Gastroesophageal sphincter (tissue), 4 donors: ENCODE measurements at places on chromosomes 4 and X. TPM values are rescaled to one million over a fixed set of nuclear protein-coding genes. Genes with fewer than 3 reads are reported as not detected.

VCX3A gene
- not detected for total RNA-seq

MAGEA8 gene
- total RNA-seq = not detected

GAGE12E gene
- total RNA-seq = not detected

DRP2 gene
- total RNA-seq = 0.20 TPM

TEX11 gene
- total RNA-seq = not detected

STOX2 gene
- 25.4 TPM for total RNA-seq

PAGE2B gene
- total RNA-seq = not detected

AVPR2 gene
- total RNA-seq = 5.0 TPM

ASB12 gene
- total RNA-seq = not detected

XAGE1A gene
- total RNA-seq = not detected

GRCh38 chr4:107996949-107997788 lies 7.5 kb downstream of the HADH start:
- ATAC-seq = peak; percentile 90

DNA sequence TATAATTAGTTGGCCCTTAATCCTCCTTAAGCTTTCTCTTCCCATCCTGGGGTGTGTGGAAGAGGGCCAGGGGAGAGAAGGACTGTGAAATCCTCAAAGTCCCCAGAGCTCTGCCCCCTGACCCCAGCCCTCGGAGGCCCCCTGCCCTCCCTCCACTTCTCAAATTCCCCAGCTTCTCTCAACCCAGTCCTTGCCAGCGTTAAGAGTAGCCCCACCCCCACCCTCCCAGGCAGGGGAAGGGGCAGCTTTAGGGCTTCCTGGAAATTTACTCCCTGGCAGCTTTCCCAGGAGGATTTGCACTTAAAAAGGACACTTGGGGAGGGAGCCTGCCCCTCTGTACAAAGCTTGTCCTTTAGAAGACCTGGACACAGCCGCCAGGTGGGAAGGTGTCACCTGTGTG lies 11.8 kb upstream of the CD40LG start:
- ATAC-seq = no peak

GRCh38 chr4:41098093-41099048 lies 116.0 kb downstream of the APBB2 start:
- no peak for ATAC-seq

GRCh38 chr4:11743976-11744375 lies 315.3 kb upstream of the HS3ST1 start:
- ATAC-seq = no peak

GRCh38 chr4:185209031-185209851 lies at the start of gene SNX25:
SNX25 (plus strand) TSS chr4:185209598; CDS start chr4:185209827, 229 bp downstream.
- ATAC-seq = peak; percentile 94

DNA sequence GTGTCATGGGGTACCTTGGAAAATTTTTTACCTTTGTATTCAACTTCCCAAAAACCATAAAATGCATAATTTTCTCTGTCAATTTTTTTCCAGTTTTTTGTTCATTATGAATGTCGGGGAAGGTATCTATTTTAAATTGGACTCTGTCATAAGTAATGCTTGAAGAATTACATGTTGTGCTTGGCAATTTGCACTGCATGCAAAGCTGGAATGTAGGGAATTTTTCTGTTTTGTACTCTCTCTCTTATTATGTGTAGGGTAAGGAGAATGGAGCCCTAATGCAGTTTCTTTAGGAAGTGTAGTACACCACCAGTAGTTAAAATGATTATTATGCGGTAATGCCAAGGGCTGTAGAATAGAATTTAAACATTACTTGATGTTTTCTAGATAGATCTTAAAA lies 137.7 kb upstream of the LIMCH1 start:
- ATAC-seq = no peak

DNA sequence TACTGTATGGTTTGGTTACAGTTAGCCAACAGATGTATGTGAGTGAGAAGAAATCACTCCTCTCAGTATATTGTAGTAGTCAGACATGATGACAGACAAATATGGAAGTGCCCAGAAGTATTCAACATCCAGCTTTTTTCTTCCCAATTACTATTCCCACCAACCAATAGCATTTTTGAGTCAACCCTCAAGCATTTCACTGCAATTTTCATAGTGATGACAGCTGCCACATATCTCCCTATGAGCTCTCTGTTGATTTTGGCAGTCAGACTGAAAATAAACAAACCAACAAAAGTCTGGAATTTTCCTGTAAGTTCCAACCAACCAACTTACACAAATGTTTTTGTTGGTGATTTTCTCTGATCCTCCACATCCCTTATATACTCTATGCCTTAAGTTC lies 8.2 kb upstream of the TRAM1L1 start:
- no peak for ATAC-seq

DNA sequence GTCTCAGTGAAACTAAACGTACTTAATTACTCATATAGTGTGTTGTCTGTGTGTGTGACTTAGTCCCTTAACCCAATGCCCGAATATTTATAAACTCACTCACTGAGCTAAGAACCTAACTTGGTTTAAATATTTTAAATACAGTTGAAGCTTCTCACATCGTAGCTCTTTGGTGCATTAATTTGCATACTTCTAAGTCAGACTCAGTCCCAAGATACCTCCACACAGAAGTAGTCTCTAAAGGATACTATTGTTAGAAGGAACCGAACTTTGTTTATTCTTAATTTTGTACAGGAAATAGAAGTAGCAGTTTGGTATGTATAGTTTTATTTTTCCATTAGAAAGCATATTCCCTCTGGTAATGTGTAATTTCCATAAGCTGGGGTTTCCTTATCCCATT lies 54.0 kb upstream of the NKAP start:
- ATAC-seq = no peak

- no peak for ATAC-seq
Measured at GRCh38 chrX:133403984-133404383, 11.3 kb downstream of the GPC4 start.

DNA sequence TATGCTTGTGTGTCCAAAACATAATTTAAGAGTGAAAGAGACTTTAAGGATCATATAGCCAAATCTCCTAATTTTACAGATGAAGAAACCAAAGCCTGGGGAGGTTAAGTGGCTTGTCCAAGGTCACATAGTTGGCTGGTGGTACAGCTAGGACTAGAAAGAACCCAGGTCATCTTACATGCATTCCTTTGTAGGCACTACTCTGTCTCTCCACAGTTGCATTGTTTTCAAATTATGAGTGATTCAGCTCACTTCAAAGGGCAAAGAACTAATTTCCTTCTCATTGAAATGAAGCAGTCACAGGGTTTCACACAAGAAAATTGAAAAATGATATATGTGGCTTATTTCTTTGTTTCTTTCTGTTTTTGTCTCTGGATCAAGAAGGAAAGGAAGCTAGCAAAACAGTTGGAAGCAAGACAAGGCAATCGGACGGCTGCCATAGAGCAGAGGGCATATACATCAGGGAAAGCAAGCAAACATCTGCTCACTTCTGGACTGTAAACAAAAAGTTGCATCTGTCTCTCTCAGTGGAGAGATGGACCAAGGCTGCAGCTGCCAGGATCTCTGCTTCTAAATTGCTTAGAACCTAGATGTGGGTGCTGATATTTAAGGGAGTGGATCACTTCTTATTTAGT lies 107.5 kb upstream of the AMOT start:
- ATAC-seq = no peak

- no peak for ATAC-seq
Measured at GRCh38 chr4:9800848-9801247, 19.4 kb downstream of the DRD5 start.

- no peak for ATAC-seq
Measured at GRCh38 chr4:168879188-168879587, 130.9 kb downstream of the CBR4 start.

DNA sequence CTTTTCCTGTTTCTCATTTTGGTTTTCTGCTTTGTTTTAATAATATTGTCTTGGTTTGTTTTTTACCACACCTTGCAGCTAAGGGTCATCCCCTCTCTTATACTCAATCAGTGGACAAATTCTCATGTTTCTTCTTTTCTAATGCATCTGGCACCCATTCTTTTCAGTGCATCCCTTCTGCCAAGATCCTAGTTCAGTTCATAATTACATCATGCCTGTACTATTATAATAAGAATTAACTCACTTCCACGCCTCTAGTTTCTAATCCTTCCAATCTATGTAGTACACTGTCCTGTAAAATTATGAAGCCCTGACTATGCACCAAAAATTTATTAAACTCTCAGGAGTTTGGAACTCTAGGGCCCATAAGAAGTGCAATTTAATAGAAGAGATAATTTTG lies 126.1 kb downstream of the FAT4 start:
- ATAC-seq = no peak

- ATAC-seq = no peak
Measured at GRCh38 chr4:10395971-10396580, 61.1 kb downstream of the ZNF518B start.

- ATAC-seq = no peak
Measured at GRCh38 chrX:136453771-136454170, 34.0 kb upstream of the BRS3 start.

DNA sequence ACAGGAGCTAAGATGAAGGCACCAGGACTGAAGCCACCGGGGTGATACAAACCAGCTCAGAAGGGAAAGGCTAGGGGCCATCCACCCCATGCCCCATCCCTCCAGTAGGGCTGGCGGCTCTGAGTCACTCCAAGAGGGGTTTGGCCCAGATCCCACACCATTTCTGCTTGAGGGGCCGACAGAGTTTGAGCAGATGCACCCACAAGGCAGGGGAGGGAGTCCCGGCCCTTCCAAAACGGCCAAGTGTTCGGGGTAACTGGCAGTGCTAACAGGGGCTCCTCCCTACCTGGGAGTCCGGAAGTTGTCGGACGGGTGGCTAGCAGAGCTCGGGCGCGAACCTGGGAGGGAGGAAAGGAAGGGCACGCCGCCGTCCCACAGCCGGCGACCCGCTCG lies 412 bp downstream of the SLC10A3 start:
- peak; percentile 15 for ATAC-seq

GRCh38 chr4:8157944-8158709 lies 486 bp downstream of the ABLIM2 start:
- ATAC-seq = peak; percentile 4

DNA sequence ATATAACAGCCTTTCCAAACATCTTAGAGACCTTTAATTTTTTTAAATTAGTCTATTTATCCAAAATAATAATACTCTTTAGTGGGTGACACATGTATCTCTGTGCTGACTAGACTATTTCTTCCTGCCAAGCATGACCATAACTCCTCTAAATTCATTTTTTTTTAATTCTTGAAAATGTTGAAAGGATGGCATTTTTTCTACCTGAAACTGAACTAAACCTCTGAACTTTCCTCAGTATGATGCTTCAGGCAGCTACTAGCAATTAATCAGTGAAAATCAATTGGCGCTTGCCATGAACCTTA lies 42.4 kb upstream of the PDLIM5 start:
- ATAC-seq = no peak
